ENCODE measurements at places on chromosomes 6 and 20.

DNA sequence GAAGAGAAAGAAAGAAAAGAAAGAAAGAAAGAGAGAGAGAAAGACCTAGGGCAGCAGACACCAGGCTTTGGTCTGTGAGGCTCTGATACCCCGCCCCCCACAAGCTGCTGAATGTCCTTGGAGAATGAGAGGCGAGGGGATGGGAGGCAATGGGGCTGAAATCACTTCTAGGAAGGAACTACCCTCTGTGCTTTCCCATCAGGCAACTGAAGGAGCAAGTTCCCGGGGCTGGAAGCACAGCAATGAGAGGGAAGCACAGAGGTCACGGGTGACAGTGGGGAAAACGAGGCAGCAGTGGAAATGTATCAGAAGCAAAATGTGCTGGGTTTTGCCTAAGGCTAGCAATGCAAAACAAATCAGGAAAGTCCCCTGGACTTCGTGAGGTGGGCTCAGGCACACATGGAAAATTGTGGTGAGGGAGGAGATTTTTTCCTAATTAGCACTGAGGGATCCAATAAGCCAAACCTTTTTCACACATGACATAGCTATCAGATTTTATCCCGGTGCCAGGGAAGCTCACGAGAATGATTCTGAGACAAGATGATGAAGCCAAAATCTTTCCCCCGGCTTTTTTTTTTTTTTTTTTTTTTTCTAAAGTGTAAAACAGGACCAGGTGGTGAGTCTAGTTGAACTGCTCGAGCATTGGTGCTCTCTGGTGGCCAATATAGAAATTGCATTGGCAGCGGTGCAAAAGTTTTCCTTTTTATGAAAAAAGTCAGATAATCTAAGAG lies 16.8 kb upstream of the ARFGEF2 start:
- DNase-seq, result peak; percentile 49

- DNase-seq, result peak; percentile 77
These were observed 28.1 kb downstream of the PDYN start for GRCh38 chr20:1965520-1966351.

GRCh38 chr20:12535316-12535715 lies 473.5 kb upstream of the SPTLC3 start:
- no peak for DNase-seq

DNA sequence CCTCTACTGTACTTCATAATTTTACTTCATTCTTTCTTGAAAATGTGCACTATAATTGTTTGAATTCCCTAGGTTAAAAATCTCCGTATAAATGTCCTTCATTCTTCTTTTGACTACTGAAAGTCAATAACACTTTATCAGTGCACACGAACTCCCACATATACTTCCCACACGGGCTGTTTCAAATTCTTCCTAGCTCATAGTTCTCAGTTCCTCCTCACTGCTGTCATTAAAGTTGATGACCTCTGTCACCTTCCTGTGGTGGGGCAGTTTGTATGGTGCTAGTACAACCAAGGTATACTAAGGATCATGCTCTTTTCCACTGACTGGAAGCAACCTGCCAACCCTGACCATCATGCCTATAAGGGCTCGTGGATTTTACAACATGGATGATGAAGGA lies 40.0 kb upstream of the CD2AP start:
- no peak for DNase-seq

GRCh38 chr6:108644252-108644651 lies 83.5 kb downstream of the FOXO3 start:
- no peak for DNase-seq

DNA sequence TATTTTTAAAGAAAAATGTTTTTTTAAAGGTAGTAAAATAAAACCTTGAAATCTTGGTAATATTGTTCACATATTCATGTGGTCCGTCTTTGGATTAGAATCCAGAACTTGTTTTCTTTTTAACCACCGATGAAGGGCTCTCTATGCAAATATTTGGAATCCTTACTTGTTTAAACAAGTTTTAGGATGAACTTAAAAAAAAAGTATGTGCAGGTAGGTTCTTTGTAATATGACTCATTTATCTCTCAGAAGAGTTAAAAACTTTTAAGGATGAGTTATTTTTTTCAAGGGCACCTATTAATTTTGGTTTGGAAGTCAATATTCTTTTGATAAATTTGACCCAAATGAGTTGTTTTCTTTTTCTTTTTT lies 8.9 kb downstream of the DSP start:
- DNase-seq, result no peak

DNA sequence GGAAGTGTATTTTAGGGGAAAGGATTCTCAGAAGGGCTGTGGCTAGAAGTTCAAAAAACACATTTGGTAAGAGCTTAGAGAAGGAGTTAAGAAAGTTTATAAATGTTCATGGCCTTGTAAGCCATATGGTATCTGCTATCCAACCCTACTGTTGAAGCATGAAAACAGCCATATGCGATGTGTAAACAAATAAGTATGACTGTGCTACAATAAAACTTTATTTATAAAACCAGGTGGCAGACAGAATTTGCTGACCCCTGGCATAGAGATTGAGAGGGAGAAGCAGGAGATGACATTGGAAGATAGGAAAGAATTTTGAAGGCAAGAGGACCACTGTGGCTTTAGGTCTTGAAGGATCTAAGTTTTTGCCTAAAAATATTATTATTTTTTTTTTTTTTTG lies 583.5 kb downstream of the DOK5 start:
- no peak for DNase-seq
